Hypothalamus (tissue), 51 donors: ENCODE measurements at places on chromosomes 13 and 19.

- DNase-seq = no peak
These were observed 150.9 kb downstream of the VWA8 start for GRCh38 chr13:41809962-41810361.

- DNase-seq = no peak
These were observed 183.7 kb downstream of the COL4A1 start for GRCh38 chr13:110123041-110123809.

DNA sequence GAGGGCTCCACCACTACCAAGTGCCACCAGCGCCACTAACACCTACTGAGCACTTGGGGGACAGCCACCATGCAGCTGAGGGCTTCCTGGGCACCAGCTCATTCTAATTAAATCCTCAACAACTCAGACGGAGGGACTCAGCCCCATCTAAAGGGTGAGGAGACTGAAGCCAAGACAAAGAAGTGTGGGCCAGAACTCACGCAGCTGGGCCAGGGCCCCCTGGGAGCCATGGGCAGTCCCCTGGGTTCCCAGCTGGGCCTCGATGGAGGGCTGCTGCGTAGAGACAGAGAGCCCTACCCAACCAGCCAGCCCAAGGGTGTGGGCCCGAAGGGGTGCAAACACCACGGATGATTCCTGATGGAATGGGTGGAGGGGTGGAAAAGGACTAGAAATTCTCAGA lies 12.8 kb upstream of the PRKD2 start:
- DNase-seq = no peak

- no peak for DNase-seq
These were observed 1.9 kb downstream of the CNN2 start for GRCh38 chr19:1028062-1028926.

DNA sequence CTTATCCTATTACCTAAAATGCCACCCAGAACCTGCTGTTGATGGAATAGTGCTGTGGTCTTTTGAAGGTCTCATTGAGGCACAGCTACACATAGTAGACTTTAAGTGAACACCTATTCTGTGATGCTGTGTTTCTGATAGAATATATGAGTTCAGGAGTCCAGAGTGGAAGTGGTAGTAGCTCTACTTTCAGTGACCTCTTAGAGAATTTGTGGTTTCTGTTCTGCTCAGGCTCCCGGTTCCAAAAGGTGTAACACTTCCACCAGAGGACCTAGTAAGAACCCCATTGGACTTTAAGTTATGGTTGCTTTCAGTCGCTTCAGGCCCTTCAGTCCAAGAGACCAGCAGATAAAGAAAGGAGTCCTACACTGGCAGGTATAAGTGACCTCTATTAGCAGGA lies 11.4 kb upstream of the MYCBP2 start:
- DNase-seq = no peak
